ENCODE measurements at places on chromosomes 4 and X.

DNA sequence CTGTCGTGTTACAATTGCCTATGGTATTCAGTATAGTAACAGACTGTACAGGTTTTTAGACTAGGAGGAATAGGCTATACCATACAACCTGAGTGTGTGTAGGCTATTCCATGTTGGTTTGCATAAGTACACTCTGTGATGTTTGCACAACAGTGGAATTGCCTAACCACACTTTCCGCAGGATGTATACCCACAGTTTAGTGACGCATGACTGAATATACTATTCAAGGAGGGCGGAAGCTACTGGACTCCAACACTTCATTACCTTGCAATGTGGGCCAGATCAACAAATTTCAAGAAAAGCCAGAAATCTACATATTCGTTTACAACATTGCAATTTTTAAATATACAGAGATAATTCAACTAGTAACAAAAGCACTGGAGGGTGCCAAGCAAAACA lies 317.2 kb downstream of the PDGFC start:
- no peak for DNase-seq

GRCh38 chrX:107000013-107000515 lies at the start of gene MORC4:
Gene MORC4 (minus strand): TSS chrX:107000212. CDS start chrX:106999969, 243 bp downstream.
- peak; percentile 74 for DNase-seq

- peak; percentile 34 for DNase-seq
Measured at GRCh38 chrX:40012039-40012867, 85.5 kb downstream of the BCOR start.

DNA sequence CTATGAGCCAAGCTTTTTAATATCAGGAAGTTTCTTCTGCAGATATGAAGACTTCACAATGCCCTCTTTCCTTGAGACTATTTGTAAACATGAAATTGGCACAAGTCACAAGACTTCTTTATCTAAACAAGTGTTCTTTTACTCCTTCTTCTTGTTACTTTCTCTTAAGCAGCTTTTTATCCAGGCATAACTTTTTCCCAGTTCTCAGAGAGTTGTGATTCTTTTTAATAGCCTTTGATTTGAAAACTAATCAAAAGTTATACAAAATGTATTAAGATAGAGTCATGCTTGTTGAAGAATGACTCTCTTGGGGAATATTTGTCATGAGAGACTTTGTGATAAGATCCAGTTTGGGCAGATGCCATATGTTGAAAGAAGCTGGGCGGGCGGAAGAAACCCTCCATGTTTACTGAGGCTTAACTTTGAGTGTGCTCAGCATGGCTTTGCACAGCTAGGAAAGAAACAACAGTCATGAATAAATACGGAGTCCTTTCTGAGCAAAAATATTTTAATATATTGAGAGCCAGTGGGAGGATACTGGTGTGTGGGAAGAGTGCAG lies 39.3 kb downstream of the SYTL5 start:
- DNase-seq = no peak
